Posterior cingulate gyrus (tissue), 11 donors: ENCODE measurements at places on chromosomes 1 and 21.

DNA sequence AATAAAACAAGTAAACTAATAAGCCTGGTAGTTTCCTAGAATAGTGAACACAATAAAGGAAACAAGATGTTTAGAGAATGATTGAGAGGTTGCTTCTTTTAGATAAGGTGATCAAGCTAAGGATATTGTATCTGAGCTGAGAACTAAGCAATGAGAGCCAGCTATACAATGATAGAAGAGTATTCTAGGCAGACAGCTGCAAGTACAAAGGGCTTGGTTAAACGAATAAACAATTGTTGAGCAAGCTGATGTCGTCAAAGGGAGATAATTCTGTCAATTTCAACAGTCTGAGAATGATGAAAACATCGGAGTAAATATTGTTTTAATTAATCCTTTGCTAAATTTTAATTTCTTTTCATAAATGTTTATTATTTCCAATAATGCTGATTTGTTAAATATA lies 5.5 kb upstream of the FH start:
- DNase-seq = no peak

- no peak for DNase-seq
Measured at GRCh38 chr1:31788825-31789256, 24.7 kb upstream of the ADGRB2 start.

GRCh38 chr1:56330391-56331026 lies 248.9 kb downstream of the PLPP3 start:
- DNase-seq = no peak

GRCh38 chr21:27047283-27047657 lies 80.4 kb upstream of the ADAMTS5 start:
- DNase-seq = no peak

GRCh38 chr1:19869929-19870328 lies 12.3 kb upstream of the OTUD3 start:
- DNase-seq = no peak

- no peak for DNase-seq
Measured at GRCh38 chr1:38072858-38073257, 26.3 kb upstream of the POU3F1 start.
